ENCODE measurements at places on chromosomes 6 and 20.

- DNase-seq, result no peak
Measured at GRCh38 chr6:44569931-44570385, 182.5 kb downstream of the CDC5L start.

DNA sequence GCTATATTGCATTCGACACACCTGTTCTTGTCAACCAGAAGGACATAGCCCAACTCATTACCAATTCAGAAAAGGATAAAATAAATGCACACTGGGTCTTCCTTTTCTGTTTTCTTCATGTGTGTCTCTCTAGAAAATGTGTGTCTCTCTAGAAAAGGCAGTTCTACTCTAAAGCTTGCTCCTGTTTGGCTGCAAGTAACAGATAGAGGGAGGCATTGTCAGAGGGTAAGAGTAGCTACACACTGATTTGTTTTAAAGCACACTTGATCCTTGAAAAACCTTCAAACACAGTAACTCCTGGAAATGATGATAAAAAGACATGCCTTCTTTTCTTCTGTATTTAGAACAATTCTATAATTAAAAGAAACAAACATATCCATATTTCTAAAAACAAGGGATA lies 21.3 kb downstream of the GRM1 start:
- DNase-seq, result no peak

DNA sequence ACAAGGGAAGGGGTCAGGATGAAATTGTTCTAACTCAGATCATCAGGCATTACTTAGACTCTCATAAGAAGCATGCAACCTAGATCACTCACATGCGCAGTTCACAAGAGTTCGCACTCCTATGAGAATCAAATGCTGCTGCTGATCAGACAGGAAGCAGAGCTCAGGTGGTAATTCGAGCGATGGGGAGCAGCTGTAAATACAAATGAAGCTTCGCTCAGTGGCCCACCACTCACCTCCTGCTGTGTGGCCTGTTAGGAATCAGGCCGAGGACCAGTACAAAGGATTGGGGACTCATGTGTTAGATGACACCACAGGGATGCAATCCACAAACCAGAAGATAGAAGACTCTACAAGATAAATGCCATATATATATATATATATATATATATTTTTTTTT lies 31.5 kb upstream of the TOP1 start:
- no peak for DNase-seq

GRCh38 chr6:89197141-89197540 lies 20.0 kb downstream of the GABRR1 start:
- no peak for DNase-seq

GRCh38 chr20:37522260-37523011 lies 1.4 kb downstream of the NNAT start:
- no peak for DNase-seq

GRCh38 chr6:163414946-163415619 lies 565 bp downstream of the QKI start:
- DNase-seq, result no peak

- peak; percentile 25 for DNase-seq
Measured at GRCh38 chr6:25476126-25476525, 175.9 kb upstream of the SCGN start.

GRCh38 chr6:1802491-1803395 lies 193.0 kb downstream of the FOXC1 start:
- no peak for DNase-seq

DNA sequence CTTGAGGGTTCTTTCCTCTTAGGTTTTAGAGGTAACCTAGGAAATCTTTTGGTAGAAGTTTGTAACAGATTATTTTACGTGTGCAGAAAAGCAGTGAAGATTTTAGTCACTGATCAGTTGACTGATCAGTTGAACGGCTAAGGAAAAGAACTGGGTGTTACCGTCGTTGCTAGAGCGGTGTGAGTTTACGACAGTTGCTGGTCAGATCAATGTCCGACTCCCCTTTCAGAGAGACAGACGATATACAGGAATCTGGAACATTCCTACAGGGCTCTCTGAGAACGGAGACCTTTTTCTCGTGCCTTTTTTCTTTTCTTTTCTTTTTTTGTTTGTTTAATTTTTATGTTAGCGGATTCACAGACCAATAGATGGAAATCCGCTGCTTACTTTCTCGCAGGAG lies 132.1 kb upstream of the ZNF184 start:
- peak; percentile 32 for DNase-seq

DNA sequence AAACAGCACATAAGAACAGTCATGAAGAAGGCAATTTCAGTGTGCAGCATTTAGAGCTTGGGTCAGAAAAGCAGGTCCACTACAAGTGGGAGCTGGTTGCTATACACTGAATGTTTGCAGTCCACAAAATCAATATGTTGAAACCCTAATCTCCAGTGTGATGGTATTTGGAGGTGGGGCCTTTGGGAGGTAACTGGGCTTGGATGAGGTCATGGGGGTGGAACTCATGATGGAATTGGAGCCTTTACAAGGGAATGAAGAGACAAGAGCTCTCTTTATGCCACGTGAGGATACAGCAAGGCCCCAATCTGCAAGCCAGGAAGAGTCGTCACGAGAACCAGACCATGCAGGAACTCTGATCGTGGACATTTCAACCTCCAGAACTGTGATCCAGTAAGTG lies 216.7 kb upstream of the SLC35B3 start:
- no peak for DNase-seq

- no peak for DNase-seq
Measured at GRCh38 chr20:46541229-46541935, 9.1 kb downstream of the OCSTAMP start.

DNA sequence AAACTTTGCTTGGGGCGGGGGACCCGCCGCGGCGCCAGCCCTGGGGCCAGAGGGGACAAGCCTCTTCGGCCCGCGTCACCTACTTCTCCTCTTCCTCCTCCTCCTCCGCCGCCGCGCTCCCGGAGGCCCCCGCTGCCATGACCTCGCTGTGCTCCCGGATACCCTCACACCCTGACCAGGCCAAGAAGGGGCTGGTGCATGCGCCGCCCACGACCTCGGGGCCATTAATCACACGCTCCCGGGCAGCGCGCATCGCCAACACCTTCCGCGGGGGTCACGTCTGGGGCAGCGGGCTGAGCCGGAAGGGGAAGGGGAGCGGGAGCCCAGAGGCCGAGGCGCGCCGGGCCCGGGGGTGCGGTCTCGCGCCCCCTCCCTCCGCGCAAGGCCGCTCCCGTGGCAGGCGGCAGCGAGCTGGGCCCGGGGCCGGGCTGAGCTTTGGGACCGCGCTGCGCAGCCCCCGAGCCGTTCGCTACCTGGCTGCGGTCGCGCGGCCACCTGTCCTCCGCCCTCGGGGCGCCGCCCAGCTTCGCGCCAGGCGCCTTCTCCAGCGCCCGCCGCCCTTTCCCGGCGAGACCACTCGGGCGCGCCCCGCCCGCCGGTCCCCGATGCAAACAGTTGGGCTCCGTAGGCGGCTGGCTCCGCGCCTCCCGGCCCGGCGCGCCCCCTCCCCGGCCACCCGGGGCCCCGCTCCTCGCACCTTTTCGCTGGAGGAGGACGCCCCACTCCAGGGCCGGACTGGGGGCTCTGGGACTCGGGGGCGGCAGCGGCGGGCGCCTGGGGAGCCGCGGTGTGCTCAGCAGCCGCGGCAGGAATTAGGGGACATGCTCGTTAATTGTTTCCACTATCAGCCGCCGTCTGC lies 575 bp upstream of the CNR1 start:
- DNase-seq, result no peak

DNA sequence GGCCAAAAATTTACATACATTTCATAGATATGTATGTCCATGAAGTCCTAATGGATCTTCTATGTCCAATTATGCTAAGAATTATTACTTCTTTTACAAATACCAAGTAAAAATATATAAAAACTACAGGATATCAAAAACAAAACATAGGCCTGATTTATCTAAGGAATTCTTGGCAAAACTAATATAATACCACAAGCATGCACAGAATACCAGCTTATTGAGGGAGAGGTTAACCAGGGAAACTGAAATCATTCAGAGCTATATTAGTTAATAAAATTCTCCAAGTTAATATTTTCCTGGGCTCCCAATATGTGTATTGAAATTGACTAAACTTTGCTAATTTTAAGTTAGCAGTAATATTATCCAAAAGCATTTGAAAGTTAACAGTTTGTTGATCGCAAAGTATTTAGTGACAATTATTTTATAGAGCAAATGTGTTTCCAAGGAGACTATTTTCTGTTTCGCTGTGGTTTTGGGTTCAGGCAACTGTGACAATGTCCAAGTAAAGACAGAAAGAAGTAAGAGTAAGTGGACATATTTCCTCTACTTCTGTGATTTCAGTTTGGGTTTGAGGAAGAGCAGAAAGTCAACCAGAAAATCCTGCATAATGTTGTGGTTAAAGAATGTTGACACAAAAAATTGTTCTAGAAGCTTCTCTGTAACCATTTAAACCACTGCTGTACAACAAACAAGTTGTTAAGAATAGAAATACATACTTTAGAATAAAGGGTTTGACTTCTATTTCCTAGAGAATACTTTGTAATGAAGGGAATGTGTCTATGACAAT lies 167.4 kb downstream of the COL21A1 start:
- DNase-seq, result no peak

DNA sequence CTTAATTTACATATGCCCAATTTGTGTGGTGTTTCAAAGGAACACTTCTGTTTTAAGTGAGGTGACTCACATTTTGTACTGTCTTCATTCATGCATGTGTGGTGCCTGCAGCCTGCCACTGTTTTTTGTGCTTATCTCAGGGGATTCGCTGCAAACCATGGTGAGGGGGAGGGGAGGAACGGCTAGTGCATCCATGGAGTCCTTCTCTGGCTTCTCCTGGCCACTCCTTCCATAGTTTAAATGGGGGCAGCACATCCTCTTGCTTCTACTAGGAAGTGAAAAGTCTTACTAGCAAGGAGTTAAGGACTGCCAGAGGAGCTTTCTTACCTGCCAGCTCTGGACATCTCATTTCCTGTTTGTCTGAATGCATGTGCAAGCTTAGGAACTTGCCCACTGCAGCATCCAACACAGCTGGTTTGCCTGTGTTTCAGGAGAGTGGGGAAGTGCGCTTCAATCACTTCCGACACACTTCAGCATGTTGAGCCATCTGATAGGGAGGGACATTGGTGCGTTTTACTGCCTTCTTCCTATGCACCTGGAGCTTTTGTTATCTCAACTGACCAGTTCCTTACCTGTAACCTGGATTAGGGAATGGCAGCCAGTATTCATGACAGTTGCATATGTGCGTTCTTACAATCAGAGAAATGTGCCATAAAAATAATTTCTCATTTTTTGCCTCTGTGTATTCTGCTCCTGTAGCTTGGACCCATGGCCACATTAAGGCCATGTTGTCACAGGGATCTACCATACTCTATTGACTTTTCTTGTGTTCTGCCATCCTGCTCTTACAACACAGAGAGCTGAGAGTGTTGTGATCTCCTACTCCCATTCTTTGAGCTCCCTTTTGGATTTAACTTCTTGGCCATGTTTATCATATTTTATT lies 211.3 kb downstream of the ARID1B start:
- DNase-seq, result no peak

DNA sequence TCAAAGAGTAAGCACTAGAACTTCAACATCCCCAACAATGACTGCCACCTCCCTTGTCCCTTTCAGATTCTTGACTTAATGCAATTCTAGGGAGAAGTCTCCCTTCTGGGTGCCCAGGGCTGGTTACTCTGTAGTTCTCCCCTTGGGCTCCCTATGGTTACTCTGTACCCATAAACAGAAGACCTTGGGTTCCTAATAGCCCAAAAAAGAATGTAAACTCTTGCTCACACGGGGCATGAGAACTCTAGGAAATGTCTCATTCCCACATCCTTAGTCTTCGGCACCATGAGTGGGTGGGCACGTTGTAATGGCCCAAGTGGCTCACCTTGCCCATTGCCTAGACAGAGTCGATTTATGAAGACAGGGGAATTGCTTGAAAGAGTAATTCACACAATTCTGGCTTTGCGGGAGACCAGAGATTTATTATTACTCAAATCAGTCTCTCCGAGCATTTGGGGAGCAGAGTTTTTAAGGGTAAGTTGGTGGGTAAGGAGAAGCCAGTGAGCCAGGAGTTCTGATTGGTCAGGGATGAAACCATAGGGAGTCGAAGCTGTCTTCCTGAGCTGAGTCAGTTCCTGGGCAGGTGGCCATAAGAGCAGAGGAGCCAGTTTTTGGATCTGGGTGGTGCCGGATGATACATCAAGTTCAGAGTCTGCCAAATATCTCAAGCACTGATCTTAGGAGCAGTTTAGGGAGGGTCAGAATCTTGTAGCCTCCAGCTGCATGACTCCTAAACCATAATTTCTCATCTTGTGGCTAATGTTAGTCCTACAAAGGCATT lies 61.2 kb upstream of the SIRPG start:
- DNase-seq, result peak; percentile 95

GRCh38 chr6:107305391-107305790 lies 154.0 kb downstream of the PDSS2 start:
- no peak for DNase-seq

GRCh38 chr20:61487346-61487996 lies 235.4 kb downstream of the CDH4 start:
- no peak for DNase-seq

DNA sequence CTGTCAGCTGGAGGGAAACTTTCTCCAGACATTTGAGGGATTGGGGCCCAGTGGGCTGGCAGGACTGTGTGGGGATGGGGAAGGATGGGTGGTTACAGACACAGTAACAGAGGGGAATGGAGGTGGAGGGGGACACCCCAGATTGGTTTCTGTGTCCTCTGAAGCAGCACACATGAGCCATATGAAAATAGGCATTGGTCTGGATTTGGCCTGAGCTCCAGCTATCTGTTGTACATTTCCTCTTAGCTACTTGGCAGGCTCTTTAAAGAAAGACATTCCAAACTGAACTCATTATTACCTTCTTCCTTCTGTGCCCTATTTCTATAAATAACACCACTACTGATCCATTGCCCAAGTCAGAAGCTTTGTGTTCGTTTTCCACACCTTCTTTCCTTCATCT lies 72.0 kb upstream of the PRL start:
- no peak for DNase-seq

GRCh38 chr6:148467926-148468325 lies 125.3 kb downstream of the SASH1 start:
- no peak for DNase-seq

DNA sequence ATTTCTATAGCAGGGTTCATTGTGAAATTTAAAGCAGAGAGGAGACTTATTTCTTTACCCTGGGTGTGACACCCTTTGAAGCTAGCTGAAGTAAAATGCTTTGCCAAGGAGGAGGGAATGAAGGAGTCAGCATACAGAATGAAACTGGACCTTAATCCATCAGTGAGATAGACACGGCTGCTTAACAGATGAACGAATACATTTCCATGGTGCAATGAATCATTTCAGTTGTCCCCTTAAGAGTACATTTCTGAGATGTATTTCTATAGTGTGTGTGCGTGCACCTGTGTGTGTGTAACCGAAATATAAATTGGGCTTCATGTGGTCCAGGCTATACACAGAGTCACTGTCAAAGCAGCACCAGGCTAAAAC lies 73.8 kb upstream of the CD93 start:
- no peak for DNase-seq

DNA sequence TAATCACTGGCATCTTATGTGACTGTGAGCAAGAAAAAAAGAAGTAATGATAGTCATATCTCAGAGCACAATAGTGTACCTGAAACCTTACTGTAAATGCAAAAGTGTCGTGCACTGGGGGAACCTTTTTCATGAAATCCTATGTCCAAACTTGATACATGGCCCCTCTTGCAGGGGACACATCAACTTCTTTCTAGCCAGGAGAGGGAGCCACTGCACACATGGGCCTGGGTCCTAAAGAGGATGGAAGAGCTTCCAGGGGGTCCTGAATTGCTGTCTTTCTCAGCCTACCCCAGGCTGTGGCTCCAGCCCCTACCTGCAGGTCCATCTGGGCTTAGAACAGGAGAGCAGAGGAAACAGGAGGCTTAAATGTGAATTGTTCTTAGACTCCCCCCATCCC lies 165.7 kb downstream of the SOD2 start:
- DNase-seq, result no peak

GRCh38 chr20:47783828-47784598 lies 1.3 kb downstream of the SULF2 start:
- DNase-seq, result no peak

All from A172 (cell line).